Right cardiac atrium (tissue), 5 donors: ENCODE measurements at places on chromosomes 7 and 10. TPM values are rescaled to one million over a fixed set of nuclear protein-coding genes. Genes with fewer than 3 reads are reported as not detected.

DNA sequence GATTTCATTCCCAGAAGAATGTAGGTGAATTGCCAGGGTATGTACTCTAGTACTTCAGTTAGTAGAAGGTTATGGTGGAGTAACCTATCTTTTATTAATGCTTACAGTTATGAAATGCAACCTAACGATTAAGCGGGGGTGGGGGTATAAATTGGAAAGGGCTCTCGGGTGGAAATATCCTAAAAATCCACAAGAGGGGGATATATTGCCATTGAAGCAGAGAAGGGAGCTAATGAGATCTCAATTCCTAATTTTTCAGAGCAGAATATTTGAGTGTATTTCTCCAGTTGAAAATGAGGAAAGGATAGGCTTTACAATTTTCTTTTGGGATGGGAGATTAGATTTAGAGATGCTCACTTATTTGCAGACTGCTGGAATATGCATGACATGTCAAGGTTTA lies 90.8 kb downstream of the DNAJB9 start:
- no peak for DNase-seq

- DNase-seq, result no peak
Observed at GRCh38 chr7:353746-354325, 63.9 kb downstream of the FOXL3 start.

DNA sequence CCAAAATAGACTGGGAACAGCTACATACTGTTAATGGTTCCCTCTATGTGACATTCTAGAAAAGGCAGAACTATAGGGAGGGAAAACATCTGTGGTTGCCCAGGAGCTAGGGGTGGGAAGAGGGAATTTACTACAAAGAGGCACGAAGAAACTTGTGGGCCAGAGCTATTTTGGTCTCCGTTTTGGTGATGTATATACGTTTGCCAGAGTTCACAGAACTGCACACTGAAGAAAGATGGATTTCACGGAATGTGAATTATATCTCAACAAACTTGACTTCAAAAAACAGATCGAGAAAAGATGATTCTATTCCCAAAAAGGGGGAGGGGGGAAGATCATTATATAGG lies 386 bp upstream of the AS3MT start:
- DNase-seq, result no peak

DNA sequence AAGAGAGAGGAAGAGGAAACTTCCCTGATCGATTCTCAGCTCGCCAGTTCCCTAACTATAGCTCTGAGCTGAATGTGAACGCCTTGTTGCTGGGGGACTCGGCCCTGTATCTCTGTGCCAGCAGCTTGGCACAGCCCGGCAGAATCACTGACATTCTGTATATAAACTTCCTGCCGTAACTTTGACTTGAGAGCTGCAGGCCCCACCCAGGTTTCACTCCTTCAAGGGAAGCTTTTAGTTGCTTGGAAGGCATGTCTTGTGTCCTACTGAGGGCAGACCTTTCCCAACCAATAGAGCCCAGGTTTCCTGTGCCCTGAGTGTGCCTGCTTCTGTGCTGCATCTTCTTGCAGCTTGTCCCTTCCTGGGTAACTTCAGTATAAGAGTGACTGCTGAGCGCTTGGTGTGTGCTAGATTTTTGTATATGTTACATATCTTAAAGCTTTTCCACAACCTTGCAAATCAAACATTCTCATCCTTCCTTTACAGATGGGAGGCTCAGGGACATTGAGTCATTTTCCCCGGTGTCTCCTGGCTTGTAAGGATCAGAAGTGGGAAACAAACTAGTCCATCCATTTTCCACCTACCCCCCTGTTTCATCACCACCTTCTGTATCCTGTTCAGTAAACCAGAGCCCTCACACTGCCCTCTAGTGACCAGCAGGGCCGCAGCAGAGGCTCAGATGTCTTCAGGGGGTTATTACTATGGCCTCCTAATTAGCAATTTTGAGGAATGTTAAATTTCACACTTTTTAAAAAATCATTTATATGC lies 225.2 kb upstream of the PRSS58 start:
- DNase-seq, result peak; percentile 31

GRCh38 chr7:80362010-80362618 lies 149.8 kb downstream of the GNAT3 start:
- no peak for DNase-seq

DNA sequence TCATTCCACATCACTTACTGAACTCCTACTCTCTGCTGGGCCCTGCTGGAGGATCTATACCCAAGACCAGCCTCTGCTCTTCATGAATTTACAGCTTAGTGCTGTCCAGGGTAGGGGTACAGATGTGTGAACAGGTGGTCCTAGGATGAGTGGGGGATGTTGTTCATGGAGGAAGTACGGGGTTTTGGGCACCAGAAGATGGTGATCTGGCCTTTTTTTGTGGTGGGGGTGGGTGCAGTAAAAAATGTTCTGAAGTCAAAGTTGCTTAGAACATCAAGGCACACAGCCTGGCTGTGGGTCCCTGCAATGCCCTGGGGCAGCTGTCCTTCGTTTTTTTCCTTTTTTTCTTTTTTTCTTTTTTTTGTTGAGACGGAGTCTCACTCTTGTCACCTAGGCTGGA lies 34.2 kb upstream of the GNA12 start:
- DNase-seq, result no peak

- no peak for DNase-seq
Observed at GRCh38 chr10:133109711-133110110, 22.0 kb downstream of the ADGRA1 start.

GRCh38 chr10:69663369-69663947 lies 33.4 kb downstream of the FAM241B start:
- no peak for DNase-seq

- DNase-seq, result no peak
Observed at GRCh38 chr7:124689523-124689922, 76.1 kb downstream of the GPR37 start.

GRCh38 chr7:101411508-101411874 lies 48.8 kb downstream of the COL26A1 start:
- no peak for DNase-seq

GRCh38 chr7:30815951-30816644 lies 44.9 kb downstream of the MINDY4 start:
- peak; percentile 69 for DNase-seq

DNA sequence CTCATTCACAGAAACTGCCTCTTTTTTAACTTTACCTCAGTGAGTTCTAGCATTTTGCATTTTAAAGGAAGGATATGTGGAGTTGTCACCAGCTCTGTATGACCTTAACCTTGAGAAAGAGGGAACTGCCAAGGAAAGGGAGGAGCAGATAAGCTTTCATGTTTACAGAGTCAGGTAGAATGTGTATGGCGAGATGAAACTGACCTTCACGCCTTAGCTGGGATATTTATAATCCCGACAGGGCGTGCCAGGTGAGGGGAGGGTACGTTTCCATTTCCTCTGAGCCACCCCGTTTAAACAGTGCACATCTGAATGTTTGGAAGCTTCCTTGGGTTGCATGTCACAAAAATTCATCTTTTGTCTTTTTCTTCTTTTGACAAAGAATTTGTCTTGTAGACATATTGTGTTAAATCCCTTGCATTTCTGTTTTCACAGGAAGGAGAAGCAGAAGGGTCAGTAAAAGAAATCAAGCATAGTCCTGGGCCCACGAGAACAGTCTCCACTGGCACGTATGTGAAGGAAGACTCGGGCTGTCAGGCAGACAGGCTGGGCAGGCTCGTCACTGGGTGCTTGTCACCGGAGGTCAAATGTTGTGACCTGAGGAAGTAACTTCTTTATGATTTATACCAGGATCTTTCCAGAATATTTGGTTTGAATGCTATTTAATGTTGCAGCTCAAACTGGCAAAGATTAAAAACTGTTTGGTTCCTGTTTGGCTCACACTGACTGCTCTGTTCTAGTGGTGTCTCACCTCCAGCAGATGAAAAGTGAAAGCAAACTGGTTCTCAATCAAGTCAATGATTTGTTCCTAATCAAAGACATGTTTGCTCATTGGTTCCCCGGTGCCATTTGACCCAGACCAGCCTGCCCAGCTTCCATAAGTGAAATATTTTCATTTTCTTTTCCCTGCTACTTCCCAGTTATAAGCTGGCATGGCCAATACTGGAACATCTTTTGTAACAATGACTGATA lies 16.2 kb downstream of the OPTN start:
- no peak for DNase-seq

GRCh38 chr7:81694711-81695110 lies 75.1 kb downstream of the HGF start:
- DNase-seq, result no peak

- DNase-seq, result no peak
Observed at GRCh38 chr7:87316846-87317552, 28.5 kb upstream of the CROT start.

DNA sequence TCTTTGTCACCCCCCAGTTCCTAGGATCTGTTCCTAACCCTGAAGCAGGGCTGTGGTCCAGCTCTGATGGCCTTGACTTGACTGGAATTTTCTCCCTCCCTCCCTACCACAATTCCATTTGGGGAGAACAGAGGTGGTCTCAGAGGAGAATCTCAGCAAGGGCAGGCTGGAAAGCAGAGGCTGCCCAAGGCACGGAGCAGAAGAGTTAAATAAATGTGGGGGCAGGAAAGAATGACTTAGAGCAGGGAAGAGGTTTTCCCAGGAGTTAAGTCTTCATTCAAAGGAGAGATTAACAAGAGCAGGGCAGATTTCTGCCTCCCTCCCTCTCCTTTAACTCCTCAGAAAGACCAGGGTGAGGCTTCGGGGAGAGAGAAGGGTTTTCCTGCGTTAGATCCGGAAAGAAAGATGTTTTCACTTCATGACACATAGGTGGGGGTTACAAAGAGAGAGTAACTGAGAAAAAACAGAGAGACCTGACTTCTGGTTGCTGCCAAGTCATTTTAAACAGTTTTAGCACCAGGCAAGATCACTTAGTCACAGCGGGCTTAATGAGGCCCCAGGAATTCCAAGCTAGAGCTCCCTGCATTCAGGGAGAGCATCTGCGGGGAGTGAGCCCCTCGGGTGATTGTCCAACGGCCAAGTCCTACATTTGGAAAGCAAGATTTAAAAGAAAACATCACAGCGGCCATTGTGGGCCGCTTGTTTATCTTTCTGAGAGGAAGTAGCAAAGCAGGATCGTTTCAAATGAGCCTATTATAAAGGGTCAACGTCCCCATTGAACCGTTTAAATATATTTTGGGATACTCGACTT lies 78.7 kb downstream of the ARHGAP22 start:
- DNase-seq, result no peak

DNA sequence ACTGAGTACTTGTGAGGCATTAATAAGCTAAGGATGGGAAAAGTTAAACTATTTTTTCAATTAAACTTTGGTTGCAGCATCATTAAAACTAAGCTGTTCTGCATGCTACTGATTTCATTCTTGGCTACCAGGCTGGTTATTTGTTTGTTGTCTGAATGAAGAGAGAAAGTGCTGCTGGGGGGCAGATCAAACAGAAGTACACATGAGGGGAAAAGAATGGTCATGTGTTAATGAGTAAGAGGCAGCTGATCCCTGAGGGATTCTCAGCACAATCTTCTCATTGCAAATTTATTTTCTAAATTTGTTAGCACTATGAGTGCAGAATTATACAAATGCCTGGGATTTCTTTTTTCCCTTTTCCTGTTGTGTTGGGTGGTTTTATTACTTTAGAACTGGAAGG lies 213.2 kb upstream of the HPS1 start:
- no peak for DNase-seq

DNA sequence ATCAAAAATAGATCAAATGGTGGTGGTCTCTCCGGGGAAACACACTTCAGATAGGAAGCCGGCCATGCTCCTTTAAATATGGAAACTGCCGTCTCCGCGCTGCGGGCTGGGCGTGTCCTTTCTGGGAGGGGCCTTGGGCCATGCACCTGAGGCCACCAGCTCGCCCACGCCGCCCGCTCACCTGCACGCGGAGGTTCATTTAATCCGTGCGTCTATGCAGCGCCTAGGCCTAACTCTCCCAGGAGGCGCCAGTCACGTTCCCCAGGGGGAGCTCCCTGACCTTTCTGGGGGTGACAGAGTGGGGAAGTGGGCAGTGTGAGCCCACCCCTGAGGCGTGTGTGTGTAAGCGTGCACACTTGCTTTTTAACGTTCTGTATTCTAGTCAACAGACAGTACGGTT lies 64.0 kb downstream of the C10orf143 start:
- no peak for DNase-seq

DNA sequence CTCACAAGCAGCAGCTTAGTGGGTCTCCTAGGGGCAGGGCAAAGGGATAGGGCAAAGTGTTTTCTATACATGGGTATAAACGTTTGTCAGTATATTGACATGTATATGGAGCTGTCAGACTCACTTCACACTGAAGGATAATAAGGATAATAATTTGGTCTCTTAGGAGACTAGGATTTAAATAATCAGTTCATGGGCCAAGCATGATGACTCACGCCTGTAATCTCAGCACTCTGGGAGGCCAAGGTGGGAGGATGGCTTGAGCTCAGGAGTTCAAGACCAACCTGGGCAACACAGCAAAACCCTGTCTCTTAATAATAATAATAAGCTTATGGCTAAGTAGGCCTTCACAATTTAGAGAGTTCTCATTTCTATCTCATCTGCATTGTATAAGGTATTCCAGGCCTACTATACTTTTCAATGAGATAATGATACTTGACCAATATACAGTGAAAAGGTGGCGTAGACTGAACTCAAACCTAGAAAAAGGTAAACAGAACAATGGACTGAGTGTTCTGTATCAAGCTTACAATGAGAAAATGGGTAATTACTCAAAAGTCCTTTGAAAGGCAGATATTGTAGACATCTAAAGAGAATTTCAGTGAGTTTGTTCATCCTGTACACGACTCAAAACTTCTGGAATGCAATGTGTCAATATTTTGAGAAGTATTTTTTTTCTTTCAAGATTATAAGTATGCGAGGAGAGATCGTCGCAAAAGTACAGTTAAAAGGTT lies 7.0 kb downstream of the GSAP start:
- DNase-seq, result no peak

GRCh38 chr7:112156412-112156811 lies 49.8 kb downstream of the DOCK4 start:
- DNase-seq, result no peak

- no peak for DNase-seq
Observed at GRCh38 chr10:78305311-78305710, 271.6 kb downstream of the RPS24 start.

DNA sequence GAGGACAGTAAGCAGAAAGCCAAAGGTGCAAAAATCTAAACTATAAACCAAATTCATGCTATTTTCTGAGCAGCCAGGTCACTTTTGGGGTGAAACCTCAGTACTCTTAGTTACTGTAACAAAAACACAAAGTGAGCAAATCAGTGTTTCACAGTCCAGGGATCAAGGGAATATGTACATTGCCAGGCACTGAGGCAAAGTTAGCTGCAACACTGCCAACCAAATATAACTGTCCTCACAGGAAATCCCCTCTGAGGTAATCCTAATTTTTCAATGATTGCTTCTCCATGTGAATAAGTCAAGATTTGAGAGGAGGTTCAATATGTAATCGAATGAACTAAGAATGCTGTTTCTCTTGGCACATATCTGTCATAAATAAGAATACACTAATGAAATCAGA lies 229.7 kb downstream of the TSPAN12 start:
- DNase-seq, result no peak

- DNase-seq, result no peak
Observed at GRCh38 chr7:26863518-26864308, 677 bp downstream of the SKAP2 start.

The SNCG gene
- 30.2 TPM for polyA plus RNA-seq

The KLHDC10 gene
- polyA plus RNA-seq, result 8.6 TPM

The ADRB1 gene
- 33.4 TPM for polyA plus RNA-seq

The ASB10 gene
- 14.3 TPM for polyA plus RNA-seq

The SMURF1 gene
- polyA plus RNA-seq, result 4.5 TPM
